ENCODE measurements at places on chromosomes 4 and X.

GRCh38 chr4:153955327-153955726 is 166.4 kb upstream of the SFRP2 start:
- no peak for DNase-seq

- no peak for DNase-seq
Measured at GRCh38 chr4:148376151-148376550, 66.1 kb downstream of the NR3C2 start.

DNA sequence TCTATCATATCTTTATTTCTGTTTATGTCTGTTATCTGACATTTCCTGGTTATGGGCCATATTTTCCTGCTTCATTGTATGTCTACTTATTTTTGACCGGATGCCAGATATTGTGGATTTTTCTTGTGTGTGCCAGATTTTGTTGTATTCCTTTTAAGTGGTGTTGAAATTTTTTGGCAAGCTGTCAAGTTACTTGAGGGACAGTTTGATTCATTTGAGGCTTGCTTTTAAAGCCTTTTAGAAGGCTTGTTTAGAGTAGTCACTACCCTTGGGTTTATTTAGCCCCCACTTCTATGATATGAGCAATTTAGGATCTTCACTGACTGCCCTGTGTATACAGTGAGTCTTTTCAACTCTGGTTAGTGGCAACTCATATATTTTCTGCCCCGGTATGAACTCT is 29.2 kb upstream of the NPY2R start:
- DNase-seq: no peak

- DNase-seq: no peak
Measured at GRCh38 chr4:53432528-53433424, 55.3 kb downstream of the FIP1L1 start.

DNA sequence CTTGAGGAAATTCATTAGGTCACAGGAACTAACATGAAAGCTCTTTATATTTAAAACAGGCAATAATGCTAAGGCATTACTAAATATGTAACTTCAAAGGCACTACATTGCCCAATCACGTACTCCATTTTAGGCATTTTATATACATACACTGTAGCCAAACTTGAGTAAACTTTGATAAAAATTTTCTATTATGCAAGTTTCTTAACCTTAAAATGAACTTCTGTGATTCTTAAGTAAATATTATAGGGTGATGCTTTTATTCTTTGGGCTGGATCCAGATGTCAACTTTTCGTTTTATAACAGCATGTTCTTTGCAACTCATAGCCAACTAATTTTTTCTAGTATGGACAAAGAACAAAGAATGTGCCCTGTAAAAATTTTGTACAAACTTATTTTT is 28.3 kb upstream of the MAP9 start:
- DNase-seq: no peak

- no peak for DNase-seq
Measured at GRCh38 chr4:76485450-76485849, 50.4 kb downstream of the SHROOM3 start.

GRCh38 chrX:40004246-40004535 is 93.6 kb downstream of the BCOR start:
- DNase-seq: no peak

DNA sequence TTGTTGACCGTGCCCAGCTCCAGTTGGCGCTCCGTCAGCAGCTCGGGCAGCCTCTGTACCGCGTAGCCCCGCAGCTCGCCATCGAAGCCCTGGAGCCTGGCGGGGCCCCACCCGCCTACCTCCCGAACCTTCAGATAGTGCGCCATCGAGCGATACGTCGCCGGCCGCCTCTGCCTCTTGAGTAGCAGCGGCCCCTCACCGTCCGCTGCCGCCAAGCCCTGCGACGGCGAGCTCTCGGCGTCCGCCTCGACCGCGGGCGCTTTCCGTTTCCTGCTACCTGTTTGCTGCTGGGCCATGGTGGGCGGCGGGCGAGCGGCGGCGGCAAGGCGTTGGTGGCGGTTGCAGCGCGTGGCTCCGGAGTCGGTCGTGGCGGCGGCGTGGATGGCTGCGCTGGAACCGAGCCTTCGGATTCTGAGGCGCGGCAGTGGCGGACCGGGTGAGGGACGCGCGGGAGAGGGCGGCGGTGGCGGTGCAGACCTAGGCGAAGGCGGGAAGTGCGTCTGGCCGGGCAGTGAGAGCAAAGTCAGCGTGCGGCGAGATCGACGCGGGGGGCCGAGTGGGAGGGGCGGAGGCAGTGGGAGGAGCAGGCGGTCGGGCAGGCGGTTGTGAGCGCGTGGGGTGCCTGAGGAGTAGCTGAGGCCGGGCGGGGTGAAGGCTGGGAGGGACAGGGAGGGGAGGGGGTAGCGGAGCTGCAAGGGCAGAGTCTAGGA is at the start of gene DCAF12L1:
Gene DCAF12L1 (minus strand): TSS at position 502 of the 710 bp plus-strand sequence. CDS start 206 bp downstream, at position 296.
- no peak for DNase-seq
